ENCODE measurements at places on chromosomes 6 and 20.

GRCh38 chr6:93319304-93319703, 100.1 kb downstream of the EPHA7 start:
- DNase-seq: no peak

- no peak for DNase-seq
Measured at GRCh38 chr6:89930789-89931188, 36.5 kb downstream of the GJA10 start.

DNA sequence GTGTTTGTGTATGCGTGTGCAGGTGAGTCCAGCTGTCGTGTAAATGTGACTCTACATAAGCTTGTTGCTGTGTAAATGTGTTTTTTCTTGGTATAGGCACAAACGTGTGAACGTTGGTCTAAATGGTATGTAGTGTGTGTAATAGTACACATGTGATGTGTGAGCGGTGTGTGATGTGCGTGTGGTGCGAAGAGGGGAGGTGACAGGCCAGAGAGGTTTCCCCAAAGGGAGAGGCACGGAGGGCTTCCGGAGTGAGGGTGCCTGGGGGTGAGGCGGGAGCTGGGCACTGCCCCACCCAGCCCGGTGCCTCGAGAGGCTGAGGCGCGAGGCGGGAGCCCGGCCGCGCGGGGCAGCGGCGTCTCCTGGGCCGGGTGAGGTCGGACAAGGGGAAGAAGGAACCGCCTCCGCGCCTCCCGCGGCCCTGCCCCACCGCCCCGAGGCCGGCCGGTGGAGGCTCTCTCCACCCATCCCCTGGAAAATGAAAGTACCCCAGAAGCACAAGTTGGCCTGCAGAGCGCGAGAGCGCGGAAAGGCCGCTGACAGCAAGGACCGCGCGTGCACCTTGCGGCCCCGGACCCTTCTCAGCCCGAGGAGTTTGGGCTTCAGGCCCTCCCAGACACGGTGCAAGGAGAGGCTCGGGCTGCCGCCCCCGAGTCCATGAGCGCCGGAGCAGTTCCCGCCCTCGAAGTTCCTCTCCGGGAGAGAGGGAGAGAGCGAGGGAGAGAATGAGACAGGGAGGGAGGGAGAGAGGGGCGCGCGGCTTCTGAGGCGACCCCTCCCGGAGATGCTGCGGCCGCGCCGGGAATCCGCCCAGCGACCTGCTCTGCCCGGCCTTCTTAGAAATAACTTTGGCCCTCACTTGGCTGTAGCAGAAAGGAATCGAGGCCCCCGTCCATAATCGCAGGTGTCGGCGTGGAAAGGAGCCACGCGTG, 43.2 kb upstream of the OSTM1 start:
- DNase-seq: no peak

- DNase-seq: no peak
Measured at GRCh38 chr20:39070484-39071231, 108.5 kb downstream of the DHX35 start.

- no peak for DNase-seq
Measured at GRCh38 chr6:75378101-75378500, 93.5 kb upstream of the TMEM30A start.

DNA sequence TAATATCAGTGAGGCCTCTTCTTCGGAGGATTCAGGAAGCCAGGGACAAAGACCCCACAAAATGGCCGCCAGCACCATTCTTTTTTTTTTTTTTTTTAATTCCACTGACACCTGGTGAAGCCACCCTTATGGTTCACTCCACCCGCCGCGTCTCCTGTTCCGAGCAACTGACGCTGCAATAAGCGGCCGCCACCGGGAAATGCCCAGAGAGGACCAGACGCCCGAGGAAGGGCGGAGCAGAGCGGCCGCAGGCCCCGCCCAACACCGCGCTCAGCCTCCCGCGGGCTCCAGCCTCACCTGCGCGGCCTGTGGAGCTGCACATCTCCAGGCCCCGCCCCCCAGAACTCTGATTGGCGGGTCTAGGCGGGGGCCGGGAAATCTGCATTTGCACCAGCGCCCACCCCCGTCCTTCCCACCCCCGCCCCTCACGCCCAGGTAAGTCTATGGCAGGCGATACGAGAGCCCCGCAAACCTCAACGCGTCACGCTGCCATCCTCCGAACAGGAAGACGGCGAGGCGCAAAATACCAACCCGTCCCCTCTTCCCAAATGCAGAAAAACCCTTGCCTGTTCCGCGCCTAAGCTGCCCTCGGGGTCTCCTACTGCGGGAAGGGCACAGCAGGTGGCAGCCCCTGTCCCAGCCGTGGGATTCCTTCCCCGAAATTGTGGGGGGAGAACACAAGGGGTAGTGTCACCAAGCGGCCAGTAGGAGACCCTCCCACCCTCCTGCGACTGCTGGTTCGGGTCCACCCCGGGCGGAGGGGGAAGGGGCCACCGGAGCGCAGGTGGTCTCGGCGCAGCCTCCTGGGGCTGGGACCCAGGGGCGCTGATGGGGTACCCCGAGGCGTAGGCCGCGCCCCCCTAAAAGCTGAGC, 960 bp downstream of the ATP9A start:
- DNase-seq: peak; percentile 61

DNA sequence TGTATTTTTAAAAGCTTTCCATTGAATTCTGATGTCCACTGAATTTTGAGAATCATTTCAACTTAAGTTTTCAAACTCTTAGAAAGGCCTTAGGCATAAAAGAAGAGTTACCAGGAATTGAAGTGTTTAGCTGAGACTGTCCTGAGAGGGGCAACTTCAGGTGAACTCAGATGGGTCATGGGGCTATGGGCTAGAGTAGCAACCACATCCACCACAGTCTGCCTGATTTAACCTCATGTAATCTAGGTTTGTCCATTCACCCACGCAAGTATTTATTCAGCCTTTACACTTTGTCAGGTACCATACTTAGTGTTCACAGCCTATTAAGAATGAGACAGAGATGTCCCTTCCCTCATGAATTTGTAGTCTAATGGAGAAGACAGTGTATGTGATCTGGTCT, 501.0 kb downstream of the KIF16B start:
- no peak for DNase-seq

- no peak for DNase-seq
Measured at GRCh38 chr6:39266782-39267355, 37.6 kb upstream of the KCNK5 start.

DNA sequence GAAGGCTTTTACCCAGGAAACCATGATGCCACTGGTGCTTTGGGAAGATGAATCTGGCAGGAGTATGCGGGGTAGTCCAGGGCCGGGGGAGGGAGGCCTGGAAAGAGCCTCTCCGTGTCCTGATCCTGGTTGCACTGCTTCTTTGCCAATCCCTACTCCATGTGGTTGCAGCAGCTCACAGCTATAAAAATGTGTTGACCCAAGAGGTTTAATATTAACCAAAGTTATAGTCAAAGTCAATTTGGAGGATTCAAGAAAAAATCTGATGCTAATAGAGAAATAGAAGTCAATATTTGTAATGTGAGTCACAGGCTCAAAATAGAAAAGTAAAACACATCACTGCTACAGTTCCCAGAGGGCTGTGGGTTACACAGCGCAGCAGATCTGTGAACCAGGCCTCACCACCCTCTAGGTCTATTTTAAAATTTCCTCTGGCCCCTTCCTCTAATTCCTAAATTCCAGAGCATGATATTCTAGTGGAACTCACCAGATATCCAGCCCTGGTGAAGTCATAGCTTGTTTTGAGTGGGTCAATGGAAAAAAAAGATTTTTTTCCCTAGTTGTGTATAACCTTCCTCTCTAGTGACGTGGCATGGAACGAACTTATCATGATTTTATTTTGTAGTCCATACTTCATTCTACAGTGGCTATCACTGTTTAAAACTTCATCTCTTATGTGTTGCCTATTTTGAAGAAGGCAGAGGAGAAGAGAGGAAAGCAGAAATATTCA, 63.2 kb upstream of the BMP2 start:
- no peak for DNase-seq

- no peak for DNase-seq
Measured at GRCh38 chr6:100671740-100672139, 207.0 kb upstream of the SIM1 start.

GRCh38 chr20:50367739-50368375, 142.3 kb upstream of the PTPN1 start:
- no peak for DNase-seq

DNA sequence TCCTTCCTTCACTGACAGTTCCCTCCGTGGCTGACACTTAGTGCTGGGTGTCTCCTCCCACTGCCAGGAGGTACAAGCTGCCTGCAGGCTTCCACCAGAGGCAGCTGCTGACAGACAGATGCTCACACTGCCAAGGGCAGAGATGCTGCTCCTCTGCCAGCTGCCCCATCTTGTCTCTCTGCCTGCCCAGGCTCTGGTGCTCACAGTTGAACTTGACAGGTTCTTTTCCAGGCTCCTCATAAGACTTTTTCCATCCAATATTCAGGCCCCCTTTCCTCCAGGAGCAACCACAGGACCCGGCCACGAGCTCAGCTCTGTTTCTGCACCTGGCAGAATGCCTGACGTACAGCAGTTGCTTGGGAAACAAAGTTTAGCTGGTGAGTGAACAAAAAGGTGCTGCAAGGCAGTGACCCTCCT, 79.8 kb downstream of the PSMB1 start:
- DNase-seq: no peak

- no peak for DNase-seq
Measured at GRCh38 chr6:2940010-2940850, 31.1 kb downstream of the SERPINB6 start.

GRCh38 chr6:95093154-95093553, 484.2 kb upstream of the MANEA start:
- DNase-seq: no peak

GRCh38 chr6:46704562-46704961, 16.9 kb downstream of the TDRD6 start:
- peak; percentile 1 for DNase-seq

GRCh38 chr6:24799541-24799915, 811 bp upstream of the ARMH2 start:
- no peak for DNase-seq

DNA sequence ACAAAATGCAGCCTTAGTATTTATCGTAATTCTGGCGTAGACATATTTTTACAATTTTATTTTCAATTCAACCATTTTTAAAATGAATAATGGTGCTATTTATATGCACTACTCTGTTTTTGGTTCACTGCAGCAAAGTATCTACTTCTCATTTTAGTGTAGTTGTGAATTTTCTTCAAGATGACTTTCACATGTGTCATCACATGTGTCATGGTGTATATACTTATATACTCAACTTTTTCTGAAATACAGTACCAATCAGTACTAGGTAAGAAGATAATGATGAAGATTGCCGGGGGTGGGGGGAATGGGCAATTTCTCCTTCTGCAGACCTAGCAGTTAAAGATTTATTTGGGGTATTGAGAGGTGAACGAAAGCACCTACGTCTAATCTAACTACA, 634.5 kb downstream of the PHF3 start:
- no peak for DNase-seq

DNA sequence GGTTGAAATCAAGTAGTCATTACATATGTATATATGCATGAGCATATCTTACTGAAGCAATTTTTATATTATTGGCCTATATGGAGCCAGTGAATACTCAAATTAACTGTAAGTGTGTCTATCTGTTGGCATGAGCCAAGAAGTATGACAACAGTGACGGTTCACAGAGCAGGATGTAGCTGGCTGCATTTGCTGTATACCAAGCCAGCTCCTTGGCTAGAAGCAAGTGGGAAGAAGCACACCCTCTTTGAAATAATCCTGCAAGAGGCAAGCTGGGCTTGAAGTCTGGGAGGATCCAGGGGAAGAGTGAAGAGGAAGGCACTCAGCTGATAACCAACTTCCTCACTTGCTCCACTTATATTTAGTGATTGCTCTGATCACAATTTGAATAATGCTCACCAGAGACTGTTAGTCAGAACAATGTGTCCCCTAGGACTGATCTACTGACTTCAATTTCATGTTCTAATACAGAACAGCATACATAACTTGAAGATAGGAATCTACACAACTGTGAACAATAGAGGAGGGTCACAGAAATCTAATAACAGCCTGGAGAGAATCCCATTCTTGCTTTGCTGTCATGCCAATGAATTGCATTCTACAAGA, 497.3 kb downstream of the PRKN start:
- no peak for DNase-seq

DNA sequence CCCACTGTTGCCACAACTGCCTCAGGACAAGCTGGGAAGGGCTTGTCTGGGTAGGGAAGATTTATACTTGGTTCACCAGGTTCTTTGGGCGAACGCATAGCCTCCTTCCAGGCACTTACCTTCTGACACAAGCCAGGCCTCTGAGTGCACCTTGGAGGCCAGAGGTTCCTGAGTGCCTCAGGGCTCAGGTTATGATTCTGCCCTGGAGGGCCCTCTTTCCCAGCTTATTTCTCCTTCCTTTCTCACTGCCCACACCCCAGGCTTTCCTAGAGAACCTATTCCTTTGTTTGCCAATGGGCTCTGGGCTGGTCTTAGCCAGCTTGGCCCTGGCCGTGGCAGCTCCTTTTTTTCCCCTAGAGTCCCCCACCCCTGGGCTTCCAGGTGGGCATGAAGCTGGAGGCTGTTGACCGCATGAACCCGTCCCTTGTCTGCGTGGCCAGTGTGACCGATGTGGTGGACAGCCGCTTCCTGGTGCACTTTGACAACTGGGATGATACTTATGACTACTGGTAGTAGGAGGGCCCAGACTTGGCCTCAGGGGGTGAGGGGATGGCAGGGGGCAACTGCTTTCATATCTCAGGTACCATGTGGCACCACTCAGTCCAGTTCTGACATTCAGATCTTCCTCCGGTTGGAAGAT, 25.0 kb downstream of the L3MBTL1 start:
- DNase-seq: no peak

- no peak for DNase-seq
Measured at GRCh38 chr6:45419571-45420082, 41.9 kb upstream of the SUPT3H start.

DNA sequence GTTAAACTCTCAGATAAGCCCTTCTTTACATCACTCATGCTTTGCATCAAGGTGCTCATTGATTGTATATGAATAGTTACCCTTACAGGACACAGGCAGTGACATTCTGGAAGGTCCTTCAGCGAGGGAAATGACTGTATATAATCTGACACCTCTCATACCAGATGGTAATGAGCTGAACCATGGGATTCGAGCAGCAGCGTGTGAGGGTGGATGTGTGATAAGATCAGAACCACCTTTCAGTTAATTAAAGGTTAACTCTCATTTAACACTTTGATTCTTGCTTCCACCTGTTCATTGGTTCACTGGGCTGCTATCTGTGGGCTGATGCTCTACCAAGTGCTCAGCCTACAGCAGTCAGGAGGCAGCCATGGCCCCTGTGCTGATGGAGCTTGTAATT, 24.2 kb downstream of the NEDD9 start:
- no peak for DNase-seq

- no peak for DNase-seq
Measured at GRCh38 chr6:169866140-169866534, 114.7 kb downstream of the ERMARD start.
